ENCODE measurements at places on chromosomes 6 and 20.

DNA sequence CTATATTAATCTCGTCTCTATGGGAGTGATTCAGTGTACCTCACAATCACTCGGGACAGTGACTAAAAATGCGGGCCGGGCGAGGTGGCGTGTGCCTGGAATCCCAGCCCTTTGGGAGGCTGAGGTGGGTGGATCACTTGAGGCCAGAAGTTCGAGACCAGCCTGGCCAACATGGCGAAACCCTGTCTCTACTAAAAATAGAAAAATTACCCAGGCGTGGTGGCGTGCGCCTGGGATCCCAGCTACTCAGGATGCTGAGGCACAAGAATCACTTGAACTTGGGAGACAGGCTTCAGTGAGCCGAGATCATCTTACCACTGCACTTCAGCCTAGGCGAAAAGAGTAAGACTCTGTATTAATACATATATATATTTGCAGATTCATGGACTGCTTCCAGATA lies 17.4 kb downstream of the POPDC3 start:
- DNase-seq = no peak

DNA sequence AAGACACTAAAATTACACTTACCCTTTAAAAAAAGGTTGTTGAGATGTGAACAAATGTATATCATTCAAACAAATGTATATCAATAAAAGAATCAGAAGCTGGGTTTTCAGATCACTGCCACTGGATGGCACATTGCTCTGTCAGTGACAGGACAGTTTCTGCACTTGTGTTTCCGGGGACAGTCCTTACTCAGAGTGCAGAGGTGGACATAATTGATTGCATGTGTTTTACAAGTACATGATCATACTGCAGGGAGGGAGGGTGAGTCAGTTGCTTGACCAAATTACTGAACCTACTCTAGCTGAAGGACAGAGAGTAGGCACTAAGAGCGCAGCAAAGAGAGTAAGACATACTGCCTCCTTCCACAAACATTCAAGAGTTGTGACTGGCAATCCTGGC lies 302.3 kb downstream of the TENT5A start:
- DNase-seq = peak; percentile 24

DNA sequence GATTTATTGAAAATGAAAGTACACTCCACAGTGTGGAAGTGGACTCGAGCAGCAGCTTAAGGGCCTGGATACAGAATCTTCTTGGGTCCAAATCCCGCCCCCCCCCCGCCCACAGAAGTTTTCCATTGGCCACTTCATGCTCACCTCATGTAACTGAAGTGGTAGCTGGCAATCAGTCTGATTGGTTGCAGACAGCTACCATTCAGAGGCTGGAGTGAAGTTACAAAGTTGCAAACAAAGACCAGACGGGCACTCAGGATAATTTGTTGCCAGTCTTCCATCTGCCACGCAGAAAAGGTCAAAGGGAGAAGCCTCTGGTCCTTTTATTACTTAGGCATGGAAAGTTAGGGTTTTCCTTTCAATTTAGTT lies 25.8 kb upstream of the FABP7 start:
- DNase-seq = peak; percentile 14

- peak; percentile 70 for DNase-seq
Measured at GRCh38 chr6:121093928-121094327, 240.4 kb downstream of the TBC1D32 start.

GRCh38 chr6:146560607-146561006 lies 17.0 kb downstream of the RAB32 start:
- no peak for DNase-seq

DNA sequence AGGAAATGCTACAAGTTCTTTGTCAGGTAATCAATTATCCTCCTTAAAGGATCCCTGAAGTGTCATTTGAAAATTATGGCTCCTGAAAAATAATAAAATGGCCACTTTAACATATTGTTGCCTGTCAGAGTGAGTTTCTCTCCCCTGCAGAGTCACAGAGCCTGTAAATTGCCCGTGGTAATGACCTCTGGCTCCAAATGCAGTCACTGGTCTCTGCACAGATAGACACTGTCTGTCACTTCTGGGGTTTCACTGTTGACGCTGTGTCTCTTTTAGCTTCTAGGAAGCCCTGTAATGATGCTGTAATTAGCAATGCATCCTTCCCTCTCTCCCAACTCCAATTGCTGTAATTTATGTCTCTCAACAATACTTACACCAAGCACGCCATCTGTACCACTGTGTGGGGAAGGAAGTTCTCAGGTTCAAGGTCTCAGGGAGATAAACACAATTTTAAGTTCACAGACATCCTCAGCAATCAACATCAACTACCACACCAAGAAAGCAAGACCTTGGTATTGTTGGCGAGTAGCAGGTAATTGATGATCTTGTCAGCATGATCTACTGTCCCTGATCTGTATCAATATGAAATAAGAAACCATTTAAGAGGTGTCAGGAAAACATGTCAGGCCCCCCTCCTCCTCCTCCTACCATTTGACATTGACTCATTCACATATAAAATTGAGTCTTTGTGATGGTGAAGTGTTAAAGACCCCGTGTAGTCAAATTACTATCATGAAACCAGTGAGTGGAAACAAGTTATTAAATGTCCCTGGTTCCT lies 91.2 kb upstream of the SULF2 start:
- DNase-seq = no peak

- no peak for DNase-seq
Measured at GRCh38 chr20:51132279-51132678, 109.4 kb upstream of the KCNG1 start.

- DNase-seq = peak; percentile 63
Measured at GRCh38 chr20:31838646-31839292, 6.6 kb downstream of the FOXS1 start.

GRCh38 chr6:134235937-134236751 lies 81.8 kb downstream of the SGK1 start:
- DNase-seq = peak; percentile 23

GRCh38 chr6:100426241-100426640 lies 38.5 kb downstream of the SIM1 start:
- no peak for DNase-seq

DNA sequence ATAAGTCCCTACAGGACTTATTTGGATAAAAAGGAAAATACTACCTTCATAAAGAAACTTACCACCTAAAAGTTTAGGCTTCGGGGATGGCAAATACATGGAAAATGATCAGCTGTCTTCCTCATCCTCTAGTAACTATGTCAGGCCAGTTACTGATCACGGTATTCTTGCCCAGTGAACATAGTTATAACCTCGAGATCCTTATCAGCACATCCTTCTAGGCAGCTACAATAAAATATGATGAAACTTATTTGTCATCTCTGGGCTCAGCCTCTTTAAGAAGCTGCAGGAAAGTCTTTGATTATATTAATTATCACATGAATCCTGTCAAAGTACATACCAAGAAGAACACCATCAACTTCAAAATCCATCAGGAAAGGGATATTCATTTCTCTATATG lies 41.8 kb downstream of the SF3B5 start:
- no peak for DNase-seq

GRCh38 chr6:84605298-84605697 lies 159.1 kb downstream of the TBX18 start:
- no peak for DNase-seq

DNA sequence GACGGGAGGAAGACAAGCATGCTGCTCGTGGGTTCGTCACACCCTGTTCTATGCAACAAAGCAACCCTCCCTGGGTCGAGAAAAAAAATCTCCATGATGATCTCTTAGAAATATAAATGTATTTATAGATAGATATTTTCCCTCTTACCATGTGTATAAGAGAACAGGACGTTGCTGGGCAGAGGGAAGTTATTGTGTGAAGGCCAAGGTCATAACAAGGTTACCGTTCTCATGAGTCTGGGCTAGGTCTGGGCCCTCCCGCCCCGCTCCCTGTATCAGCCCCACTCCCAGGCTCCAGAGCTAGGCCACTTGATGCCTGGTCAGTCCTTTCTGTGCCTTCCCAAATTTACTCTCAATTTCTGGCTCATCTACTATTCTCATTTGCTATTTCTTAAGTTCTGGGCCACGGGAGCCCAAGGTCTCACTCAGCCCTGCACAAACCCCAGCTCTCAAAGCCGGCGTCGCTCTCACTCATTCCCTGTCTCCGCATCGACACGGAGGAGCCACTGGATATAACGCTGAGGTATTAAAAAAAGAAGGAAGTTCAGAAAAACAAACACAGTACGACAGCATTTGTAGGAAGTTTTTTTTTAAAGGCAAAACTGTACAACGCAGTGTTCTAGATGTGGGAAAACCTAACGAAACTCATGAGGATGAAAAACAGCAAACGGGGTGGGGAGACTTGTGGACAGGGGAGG lies 96.8 kb downstream of the PSMG4 start:
- peak; percentile 11 for DNase-seq

- peak; percentile 15 for DNase-seq
Measured at GRCh38 chr6:12844284-12845223, 128.0 kb downstream of the PHACTR1 start.

- peak; percentile 80 for DNase-seq
Measured at GRCh38 chr6:145544041-145544440, 191.3 kb downstream of the EPM2A start.

DNA sequence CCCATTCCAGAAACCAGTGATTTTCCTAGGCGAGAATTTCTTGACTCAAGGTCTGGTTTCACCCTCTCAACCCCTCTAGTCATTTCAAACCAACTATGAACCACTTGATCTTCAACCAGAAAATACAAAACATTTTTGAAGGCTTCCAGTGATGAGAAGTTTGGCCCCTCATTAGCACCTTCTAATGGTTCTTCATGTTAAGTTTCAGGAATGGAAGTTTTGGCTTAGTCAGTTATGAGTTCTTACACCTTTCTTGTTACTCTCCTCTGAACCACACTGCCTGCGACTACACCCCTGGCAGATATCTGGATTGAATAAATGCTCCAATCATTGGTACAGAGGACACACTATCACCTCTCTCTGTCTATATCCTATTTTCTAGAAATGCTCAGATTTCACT lies 67.2 kb downstream of the GJA10 start:
- DNase-seq = no peak

GRCh38 chr6:97630604-97631003 lies 347.6 kb upstream of the MMS22L start:
- DNase-seq = peak; percentile 10

GRCh38 chr6:154543628-154544027 lies 33.1 kb upstream of the CNKSR3 start:
- peak; percentile 57 for DNase-seq
